ENCODE measurements at places on chromosomes 3 and 15.
A peak's percentile ranks its signal among the peaks of the same experiment; 100 is the strongest.

GRCh38 chr3:128078322-128078721, 26.1 kb downstream of the SEC61A1 start:
- DNase-seq: no peak

GRCh38 chr3:8490079-8490552, 11.5 kb upstream of the LMCD1 start:
- no peak for DNase-seq

DNA sequence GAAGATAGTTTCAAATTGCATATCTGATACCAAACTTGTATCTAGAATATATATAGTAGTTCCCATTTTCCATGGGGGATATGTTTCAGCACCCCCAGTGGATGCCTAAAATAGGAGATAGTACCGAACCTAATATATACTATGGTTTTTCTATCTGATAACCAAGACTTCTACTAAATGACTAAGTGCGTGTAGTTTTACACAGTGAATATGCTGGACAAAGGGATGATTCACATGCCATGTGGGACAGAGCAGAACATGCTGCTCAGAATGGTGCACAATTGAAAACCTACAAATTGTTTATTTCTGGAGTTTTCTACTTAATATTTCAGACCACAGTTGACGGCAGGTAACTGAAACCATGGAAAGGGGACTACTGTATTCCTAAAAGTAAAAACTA, 73.4 kb upstream of the TP63 start:
- no peak for DNase-seq

GRCh38 chr3:108406063-108406660, 104.2 kb downstream of the MYH15 start:
- DNase-seq: no peak

DNA sequence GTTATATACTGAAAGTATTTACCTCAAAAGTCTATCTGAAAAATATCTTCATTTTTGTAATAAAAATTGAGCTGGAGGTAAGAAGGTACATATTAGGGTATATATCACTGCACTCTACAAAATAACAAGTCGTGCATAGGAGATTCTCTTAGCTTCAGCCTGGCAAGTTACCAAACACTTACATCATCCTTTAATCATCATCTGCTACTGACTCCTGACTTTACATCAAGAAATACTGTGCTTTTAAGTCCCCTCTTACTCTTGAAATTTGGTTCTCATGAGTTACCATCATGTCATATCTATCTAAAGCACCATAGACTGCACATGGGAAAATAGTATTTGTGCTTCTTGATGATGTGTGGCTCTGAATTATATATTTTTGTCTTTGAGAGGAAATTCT, 50.8 kb downstream of the LYSMD4 start:
- DNase-seq: peak; percentile 6

- no peak for DNase-seq
Measured at GRCh38 chr3:64229903-64230302, 4.6 kb upstream of the PRICKLE2 start.

- no peak for DNase-seq
Measured at GRCh38 chr3:193897288-193897687, 238.7 kb upstream of the HES1 start.

GRCh38 chr3:33196538-33196937, 22.1 kb downstream of the SUSD5 start:
- DNase-seq: no peak

- no peak for DNase-seq
Measured at GRCh38 chr3:178259703-178260102, 276.5 kb upstream of the KCNMB2 start.

GRCh38 chr3:143410259-143410658, 290.7 kb downstream of the CHST2 start:
- DNase-seq: no peak

GRCh38 chr3:193620650-193621049, 27.6 kb downstream of the OPA1 start:
- DNase-seq: no peak

- DNase-seq: no peak
Measured at GRCh38 chr15:68508485-68509189, 70.2 kb upstream of the CORO2B start.

DNA sequence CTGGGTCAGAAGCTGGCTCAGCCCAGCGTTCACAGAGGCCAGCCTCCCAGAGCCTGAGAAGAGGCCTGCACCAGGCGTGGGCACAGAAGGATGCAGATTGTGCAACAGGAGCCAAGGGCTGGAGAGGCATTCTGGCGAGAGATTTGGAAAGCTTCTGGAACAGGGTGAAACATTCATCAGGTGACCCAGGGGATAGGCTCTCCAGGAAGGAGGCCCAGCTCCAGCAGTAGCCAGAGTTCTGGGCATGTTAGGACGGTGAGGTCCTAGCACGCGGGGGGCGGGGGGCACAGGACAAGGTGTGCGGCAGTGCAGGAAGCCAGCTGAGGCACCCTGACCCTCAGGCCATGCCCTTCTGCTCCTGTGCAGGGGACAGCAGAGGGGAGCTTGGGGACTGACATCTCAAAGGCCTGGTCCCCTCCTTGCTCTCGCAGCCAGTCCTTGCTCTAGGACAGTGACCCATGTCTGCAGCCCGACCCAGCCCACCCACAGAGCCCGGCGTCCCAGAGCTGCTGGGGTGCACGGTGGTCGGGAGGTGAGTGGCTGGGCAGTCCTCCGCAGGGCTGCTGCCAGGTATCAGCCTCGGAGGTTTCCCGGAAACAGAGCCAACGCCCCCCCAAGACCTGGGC, 111.7 kb upstream of the KLF13 start:
- DNase-seq: no peak

DNA sequence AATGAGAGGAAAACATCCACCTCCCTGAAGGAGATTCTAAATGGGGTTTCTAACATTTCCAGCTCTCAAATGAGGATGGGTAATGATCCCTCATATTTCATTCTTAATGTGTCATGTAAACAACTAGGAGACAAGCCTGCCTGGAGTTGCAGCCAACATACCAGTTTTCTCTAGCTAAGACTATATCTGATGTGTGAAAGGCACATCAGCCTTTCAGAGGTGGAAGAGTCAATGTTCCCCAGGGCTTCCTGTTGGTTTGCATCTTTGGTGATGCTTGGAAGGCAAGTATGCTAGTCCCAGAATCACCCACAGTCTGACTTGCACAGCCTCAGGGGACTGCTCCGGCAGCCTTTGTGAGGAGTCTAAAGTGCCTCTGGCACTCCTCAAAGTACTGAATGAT, 921.2 kb downstream of the SQOR start:
- DNase-seq: no peak

Data from large intestine (tissue), 12 donors.